H1 (cell line): ENCODE measurements at places on chromosomes 2 and 18. TPM values are rescaled to one million over a fixed set of nuclear protein-coding genes. Genes with fewer than 3 reads are reported as not detected.

IL36RN gene
- not detected in 2 replicates for total RNA-seq

EHD3 gene
- total RNA-seq = 12.0 TPM in 2 replicates

DNA sequence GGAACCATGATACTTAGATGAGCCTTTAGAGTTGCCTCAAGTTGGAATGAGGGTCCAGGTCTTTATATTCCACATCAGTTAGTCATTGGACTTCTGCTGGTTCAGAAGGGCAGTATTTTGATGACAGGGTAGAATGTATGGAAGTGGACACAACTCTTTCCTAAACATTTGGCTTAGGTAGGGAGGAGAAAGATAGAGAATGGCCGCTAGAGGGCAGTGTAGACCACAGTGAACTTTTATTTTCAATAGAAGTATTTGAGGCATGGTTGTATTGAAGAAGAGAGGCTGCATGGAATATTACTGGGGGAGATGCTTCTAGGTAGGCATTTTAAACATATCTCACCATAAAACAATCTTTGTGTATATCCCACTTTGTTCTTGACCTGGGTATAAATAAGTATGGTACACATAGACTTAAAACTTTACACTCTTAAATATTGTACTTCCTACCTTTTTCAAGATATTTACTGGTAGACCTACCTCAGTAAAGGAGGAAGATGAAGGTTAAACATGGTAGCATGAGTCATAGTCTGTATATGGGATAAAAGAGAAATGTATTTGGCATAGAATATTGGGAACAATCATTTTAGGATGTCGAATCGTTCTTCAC is 497.6 kb upstream of the FAM98A start:
- peak; percentile 10 for DNase-seq

DNA sequence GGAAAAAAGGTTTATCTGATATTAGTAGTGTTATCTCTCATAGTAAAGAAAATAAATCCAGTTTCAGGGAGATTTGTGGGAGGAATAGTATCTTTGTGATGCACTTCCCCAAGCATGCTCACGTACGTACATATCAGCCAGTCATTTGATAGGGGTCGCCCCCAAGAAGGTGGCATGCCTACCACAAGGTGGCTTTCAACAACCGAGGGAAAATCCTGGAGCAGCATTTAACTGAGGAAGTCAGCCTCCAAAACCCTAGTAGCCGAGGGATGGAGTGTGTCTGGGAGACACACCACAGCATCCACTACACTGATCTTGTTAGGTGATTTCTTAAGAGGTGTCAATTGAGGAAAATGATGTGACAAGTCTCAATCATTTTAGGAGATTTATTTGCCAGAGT is 623.9 kb downstream of the NYAP2 start:
- peak; percentile 25 for DNase-seq

DNA sequence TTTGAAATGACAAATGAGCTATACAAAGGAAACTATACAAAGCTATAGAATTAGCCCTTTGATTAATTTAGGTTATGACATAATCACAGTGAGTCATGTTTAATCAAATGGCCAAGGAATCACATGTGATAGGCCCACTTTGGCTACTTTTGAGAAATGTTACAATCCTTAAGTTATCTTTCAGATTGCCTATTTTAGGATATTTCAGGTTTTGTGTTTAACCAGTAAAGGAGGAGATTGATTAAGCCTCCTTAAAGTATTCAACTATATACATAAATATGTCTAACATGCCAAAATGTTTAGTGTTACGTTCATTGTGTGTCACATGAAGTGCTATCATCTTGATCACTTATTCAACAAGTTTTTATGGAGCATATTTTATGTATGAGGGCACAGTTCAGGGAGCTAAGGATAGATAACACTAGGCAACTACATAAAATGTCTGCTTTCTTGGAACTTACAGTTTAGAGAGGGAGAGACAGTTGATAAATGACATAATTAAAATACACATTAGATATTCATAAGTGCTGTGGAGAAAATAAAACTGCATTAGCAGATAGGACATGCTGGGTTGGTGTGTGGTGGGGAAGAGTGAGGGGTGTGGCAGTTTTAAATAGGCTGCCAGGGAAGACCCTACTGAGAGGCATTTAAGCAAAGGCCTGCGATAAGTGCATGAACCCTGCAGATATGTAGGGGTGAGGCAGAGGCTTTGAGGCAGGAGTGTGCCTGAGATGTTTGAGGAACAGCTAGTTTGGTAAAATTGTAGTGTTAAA is 77.2 kb downstream of the LTBP1 start:
- DNase-seq = no peak

DNA sequence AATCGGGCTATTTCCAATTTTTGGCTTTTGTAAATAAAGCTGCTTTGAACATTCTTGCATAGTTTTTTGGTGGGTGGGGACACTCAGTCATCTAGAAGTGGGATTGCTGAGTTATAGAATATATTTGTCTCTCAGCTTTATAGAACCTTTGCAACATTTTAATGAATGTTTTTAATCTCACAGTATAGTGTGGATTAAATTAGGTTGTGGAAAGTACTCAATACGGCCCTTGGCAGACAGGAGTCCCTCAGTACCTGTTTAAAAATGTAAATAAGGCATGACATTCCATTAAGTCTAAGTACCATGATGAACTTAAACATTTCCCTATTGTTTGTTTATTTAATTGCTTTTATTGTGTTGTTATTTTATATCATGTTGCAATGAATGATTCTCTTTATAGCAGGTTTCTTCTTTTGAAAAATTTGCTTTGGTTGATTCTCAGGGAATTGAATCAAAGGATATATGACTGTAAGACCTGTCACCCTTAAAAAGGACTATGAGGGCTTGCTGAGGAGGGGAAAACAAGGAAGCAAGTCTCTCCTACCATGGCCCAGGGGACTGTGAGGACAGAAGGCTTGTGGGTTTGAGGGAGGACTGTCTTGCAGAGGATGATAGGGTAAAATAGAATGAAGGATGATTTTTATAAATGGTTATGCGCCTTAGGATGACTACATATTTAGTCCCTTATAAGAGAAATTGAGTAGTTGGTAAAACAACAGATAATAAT is 165.1 kb downstream of the RPIA start:
- DNase-seq = no peak
